ENCODE measurements at places on chromosomes 6 and 20.

DNA sequence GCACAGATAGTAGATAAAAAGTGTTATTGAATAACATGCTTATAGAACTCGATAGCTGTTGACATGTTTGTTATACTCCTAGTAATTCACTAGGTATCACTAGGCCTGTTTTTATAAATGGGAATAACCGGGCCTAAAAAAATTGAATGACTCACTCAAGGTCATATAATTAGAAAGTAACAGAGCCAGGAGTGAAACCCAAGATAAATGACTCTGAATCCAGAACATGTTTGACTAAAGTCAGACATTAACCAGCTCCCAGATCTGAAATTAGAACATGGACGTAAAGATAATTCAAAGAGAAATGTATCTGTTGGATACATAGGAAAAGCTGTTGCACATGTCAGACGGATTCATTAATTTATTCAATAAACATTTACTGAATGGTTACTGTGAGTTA is 26.9 kb downstream of the RGS17 start:
- no peak for DNase-seq

DNA sequence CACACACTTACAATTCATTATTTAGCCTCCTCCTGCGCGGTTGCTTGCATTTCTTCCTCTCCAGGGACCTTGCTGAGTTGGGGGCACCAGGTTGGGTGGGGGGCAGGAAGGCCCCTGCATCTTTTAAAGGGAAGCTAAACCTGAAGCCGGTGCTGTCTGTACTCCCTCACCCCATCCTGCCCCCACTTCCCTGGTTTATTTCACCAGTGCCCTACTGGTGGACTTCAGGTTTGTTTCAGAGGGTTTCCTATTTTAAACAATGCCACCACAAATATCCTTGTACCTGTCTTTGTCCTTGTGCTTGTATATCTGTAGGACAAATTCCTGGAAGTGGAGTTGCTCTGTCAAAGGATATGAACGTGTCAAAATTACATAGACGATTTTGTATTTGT is 21.0 kb downstream of the PTK7 start:
- no peak for DNase-seq

DNA sequence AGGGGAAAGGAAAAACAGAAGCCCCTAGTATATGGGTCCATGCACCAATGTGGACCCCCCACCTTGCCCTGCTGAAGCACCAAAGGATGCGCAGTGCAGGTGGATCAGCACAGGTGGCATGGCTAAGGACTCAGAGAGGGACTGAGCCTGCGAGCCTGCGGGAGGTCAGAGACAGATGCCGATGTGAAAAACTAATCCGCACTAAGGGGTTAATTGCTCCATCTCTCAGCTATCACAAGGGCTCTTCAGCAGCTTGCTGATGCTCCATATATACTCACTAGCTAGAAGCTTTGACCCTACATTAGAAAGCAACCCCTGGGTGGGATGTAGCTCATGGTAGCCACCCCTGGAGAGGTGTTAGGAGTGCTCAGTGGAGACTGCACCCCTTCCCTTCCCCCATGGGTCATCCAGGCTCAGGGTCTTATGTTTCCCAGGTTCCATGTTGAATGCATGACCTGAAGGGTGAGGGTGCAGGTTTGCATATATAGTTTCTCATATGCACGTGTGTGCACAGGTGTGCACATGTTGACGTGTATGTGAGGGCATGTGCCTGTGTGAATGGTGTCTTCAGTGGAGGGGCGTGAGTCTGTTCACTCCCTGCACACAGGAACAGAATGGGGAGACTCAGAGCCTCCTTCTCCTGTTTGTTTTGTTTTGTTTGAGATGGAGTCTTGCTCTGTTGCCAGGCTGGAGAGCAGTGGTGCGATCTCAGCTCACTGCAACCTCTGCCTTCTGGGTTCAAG is 13.4 kb upstream of the IP6K3 start:
- no peak for DNase-seq

DNA sequence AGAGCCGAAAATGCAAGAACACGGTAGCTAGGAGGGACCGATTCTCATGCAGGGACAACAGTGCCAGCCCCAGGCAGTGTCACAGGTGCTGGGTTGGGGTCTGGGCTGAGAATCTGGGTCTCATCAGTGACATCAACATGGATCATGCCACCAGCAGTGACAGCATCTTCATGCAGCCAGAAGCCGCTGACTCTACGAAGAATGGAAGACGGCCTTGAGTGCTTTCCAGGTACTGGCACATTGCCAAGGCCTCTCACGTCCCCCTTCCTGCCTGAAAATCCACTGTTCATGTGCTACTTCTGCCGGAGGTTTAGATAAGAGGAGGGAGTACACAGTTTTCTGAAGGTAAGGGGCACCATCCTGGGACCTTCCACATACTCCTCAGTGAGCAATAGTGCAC is 141.1 kb upstream of the FOXQ1 start:
- DNase-seq: no peak

- no peak for DNase-seq
These were observed 182.3 kb downstream of the CDH4 start for GRCh38 chr20:61434341-61434781.

DNA sequence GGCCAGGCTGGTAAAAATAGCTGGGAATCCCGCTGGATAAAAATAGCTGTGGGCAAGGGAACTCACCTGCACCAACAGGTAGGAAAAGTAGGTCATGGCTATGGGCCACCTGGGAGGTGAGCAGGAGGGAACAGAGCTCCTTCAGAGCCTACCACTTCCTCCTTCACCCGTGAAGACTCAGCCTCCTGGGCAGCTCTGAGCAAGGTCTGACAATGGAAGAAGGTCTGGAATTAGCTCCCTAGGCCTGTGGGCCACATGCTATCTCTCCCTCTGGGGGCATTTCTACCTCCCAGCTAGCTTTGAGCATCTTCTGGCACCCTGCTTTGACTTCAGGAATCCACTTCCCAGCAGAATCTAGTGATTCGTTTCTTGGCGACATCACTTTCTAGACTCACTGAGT is 153.9 kb downstream of the MRPL14 start:
- DNase-seq: no peak

All from stimulated activated CD4-positive, alpha-beta T cell treated with anti-CD3 and anti-CD28 coated beads, Interleukin-12 subunit alpha, Interleukin-12 subunit beta, amount 100 ng/mL, for 24 hours (primary cell).